DMS153 (cell line): ENCODE measurements at places on chromosomes 16 and 17.

GRCh38 chr17:67982034-67982640, 14.1 kb downstream of the C17orf58 start:
- DNase-seq = no peak

GRCh38 chr16:49278944-49279725, 2.5 kb downstream of the CBLN1 start:
- no peak for DNase-seq

GRCh38 chr16:88738151-88739084, 32.1 kb downstream of the CTU2 start:
- DNase-seq = no peak

DNA sequence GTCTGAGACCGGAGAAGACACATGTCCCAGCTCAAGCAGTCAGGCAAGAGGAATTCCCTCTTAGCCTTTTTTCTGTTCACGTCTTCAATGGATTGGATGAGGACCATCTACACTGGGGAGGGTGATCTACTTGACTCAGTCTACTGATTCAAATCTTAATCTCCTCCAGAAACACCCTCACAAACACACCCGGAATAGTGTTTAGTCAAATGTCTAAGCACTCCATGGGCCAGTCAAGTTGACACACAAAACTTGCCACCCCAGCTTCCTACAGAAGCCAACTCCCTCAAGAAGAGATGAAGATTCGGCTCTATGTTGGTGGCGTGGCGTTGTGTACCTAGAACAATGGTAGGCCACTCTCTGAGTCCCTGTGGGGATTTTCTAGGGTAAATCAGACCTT, 22.5 kb upstream of the NKD1 start:
- no peak for DNase-seq

DNA sequence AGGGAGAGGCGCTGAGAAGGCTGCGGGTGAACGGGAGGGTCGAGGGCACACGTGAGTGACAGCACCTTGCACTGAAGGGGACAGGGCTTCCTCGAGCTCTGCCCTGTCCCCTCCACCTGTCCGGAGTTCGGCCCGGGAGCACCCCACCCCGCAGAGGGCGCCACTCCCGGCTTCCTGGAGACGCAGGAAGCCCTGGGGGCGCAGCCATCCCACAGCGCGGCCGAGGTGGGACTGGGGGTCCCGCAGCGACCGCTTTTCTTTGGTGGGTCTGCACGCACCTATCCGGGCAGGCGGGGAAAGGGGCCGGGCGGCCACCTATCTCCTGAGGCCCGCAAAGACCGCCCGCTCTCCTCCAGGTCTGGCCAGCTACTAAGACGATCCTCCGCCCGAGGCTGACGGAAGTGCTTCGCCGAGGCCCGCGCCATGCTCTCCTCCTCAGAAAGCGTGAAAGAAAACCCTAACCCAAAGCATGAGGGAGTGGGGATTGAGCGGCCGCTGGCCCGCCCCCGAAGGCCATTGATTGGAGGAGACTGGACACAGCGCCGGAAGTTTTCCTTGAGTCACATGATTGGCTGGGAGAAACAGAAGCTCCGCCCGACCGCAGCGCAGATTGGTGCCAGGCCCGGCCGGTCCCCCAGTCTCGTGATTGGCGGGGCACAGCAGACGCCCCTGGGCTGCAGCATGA, 34.4 kb downstream of the DDX19A start:
- peak; percentile 96 for DNase-seq

GRCh38 chr16:15034266-15035162, 21.4 kb downstream of the NTAN1 start:
- DNase-seq = no peak

DNA sequence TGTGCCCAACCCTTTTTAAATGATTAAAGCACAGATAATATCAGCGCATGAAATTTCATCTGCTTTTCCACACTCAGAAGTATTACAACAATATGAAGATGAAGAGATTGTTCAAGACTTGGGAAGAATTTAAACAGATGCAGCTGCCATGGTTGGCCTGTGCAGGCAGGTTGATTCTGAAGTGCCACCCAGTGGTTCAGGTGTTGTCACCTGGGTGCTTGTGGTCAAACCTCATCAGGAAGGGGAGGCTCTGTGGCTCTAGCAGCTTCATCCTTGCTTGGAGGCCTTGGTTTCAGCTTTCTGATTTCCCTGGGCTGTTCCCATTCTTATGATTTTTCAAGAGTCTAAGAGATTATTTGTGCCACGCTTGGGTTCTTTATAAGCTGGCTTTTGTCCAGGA, 22.2 kb upstream of the CLEC18C start:
- no peak for DNase-seq

GRCh38 chr17:57210972-57211411, 45.3 kb upstream of the MSI2 start:
- DNase-seq = no peak

- DNase-seq = no peak
Measured at GRCh38 chr17:73247726-73248125, 14.0 kb downstream of the CPSF4L start.
